GM23338 (cell line): ENCODE measurements at places on chromosomes 4 and X. TPM values are rescaled to one million over a fixed set of nuclear protein-coding genes. Genes with fewer than 3 reads are reported as not detected.

- no peaks in the 10 kb centered on the region for H3K36me3 ChIP-seq
- H3K27me3 ChIP-seq: no peaks in the 10 kb centered on the region
- H3K27ac ChIP-seq: no peak overlapping the region
These were observed 2045.3 kb downstream of the ARAP2 start for GRCh38 chr4:34198966-34199365.

- H3K4me1 ChIP-seq: no peaks in the 10 kb centered on the region
- no peaks in the 10 kb centered on the region for H3K36me3 ChIP-seq
- H3K27me3 ChIP-seq: no peaks in the 10 kb centered on the region
- no peak overlapping the region for H3K4me3 ChIP-seq
- peak; percentile 3 for DNase-seq
These were observed 1478.9 kb downstream of the RPA4 start for GRCh38 chrX:98362630-98363029.

DNA sequence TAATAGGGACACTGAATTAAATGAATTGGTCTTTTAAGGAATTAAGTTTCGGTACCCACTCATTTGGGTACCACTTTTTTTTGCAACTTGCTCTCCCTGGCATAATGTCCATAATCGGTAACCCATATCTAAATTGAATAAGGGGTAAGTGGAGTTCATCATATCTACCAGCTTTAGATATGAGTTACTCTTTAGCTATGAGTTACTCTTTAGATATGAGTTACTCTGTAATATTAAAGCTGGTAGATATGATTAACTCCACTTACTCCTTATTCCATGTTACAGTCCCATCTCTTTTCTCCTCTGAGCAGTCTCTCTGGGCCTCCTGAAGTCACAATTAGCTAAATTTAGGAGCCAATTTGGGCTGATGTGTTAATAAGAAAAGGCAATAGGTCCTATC, 85.7 kb downstream of the TEX13C start:
- no peaks in the 10 kb centered on the region for H3K27me3 ChIP-seq
- no peak overlapping the region for H3K27ac ChIP-seq
- no peak overlapping the region for H3K4me3 ChIP-seq
- no peaks in the 10 kb centered on the region for H3K36me3 ChIP-seq

- H3K4me3 ChIP-seq: no peak overlapping the region
- H3K27ac ChIP-seq: no peak overlapping the region
- DNase-seq: no peak
- H3K27me3 ChIP-seq: no peaks in the 10 kb centered on the region
- H3K36me3 ChIP-seq: no peaks in the 10 kb centered on the region
- no peaks in the 10 kb centered on the region for H3K4me1 ChIP-seq
These were observed 490.9 kb upstream of the INTU start for GRCh38 chr4:127141856-127142255.

- peak within 1 kb of the TSS; percentile 79 for H3K4me3 ChIP-seq
- no peak within 1 kb of the TSS for H3K27ac ChIP-seq
- H3K27me3 ChIP-seq: peaks cover 59% of the 10 kb centered on the region
- peak; percentile 56 for DNase-seq
These were observed at the start of gene NPNT for GRCh38 chr4:105894660-105895582. Gene NPNT, plus strand, starts transcription at chr4:105895471. Its CDS starts 182 bp downstream, at chr4:105895653.

DNA sequence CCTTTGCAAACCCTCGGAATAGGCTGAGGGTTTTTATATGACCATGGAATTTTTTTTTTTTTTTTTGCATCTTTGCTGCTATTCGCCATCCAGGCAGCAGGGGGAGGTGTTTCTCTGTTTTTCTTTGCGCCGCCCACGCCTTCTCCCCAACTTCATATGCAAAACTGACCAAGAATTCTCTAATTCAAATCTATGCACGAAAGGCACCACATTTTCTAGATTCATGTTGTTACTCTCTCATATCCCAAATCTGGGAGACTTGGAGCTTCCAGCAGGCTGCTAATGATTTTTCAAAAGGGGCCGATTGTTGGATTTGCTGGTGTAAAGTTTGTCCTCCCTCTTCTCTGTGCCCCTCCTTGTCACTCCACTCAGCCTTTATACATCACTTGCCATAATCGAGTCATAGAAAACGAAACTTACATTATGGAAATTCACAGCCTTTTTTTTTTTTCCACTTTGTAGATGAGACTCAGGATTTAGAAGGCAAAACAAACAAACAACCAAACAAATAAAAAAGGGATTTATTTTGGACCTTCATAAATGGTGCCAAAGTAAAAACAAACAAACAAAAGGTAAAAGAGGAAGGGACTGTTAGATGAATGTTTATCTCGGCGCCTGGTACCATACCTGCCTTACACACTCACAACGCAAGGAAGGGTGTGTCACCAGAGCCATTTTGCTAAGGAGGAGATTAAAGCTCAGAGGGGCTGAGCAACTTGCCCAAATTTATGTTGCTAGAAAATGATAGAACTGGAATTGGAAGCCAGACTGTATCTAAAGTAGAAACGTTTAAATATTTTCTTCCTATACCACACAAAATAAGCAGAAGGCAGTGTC, 29.3 kb upstream of the BOD1L1 start:
- H3K27ac ChIP-seq: no peak overlapping the region
- H3K36me3 ChIP-seq: no peaks in the 10 kb centered on the region
- peak overlapping the region; percentile 47 for H3K4me3 ChIP-seq
- peak; percentile 63 for DNase-seq
- H3K27me3 ChIP-seq: no peaks in the 10 kb centered on the region

- no peaks in the 10 kb centered on the region for H3K27me3 ChIP-seq
- no peaks in the 10 kb centered on the region; the same call in 1 of the 2 replicates for H3K4me1 ChIP-seq
- DNase-seq: no peak
- no peak overlapping the region for H3K27ac ChIP-seq
- no peak overlapping the region for H3K4me3 ChIP-seq
- H3K36me3 ChIP-seq: no peaks in the 10 kb centered on the region
These were observed 22.9 kb downstream of the PAGE2 start for GRCh38 chrX:55111578-55112254.

DNA sequence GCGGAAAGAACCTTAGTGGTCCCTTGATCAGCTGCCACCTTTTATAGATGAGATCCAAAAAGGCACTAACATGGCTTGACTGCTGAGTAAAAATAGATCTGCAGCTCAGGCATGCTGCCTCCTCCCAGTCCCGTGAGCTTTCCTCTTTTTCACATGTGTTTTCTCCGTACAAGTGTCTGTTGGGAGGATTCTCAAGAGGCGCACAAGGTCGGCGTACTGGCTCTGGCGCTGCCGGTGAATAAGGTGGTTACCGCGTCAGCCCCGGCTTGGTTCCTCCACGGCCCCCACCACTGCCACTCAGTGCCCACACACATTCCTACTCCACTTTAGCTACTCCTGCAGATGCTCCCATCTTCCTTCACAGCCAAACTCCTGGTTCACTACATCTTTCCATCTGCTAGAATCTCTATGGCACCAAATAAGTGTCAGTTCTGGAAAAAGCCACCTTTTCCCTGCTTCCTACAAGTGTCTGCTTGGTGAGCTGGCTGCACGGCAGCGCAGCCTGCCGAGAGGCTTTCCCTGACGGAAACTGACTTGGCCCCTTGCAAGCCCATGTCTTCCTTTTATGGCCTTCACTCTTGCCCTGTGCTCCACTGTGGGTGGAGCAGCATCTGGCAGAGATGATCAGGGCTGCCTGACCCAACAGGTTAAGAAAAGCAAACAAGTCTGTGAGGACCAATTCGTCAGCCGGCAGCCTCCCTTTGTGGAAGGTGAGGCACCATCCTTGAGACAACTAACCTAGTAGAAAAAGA, 99.8 kb downstream of the KLHL8 start:
- H3K27me3 ChIP-seq: no peaks in the 10 kb centered on the region
- DNase-seq: no peak
- H3K4me1 ChIP-seq: peaks cover 16% of the 10 kb centered on the region
- H3K4me3 ChIP-seq: no peak overlapping the region
- no peak overlapping the region for H3K27ac ChIP-seq
- H3K36me3 ChIP-seq: peaks cover 18% of the 10 kb centered on the region; the same call in 1 of the 2 replicates

DNA sequence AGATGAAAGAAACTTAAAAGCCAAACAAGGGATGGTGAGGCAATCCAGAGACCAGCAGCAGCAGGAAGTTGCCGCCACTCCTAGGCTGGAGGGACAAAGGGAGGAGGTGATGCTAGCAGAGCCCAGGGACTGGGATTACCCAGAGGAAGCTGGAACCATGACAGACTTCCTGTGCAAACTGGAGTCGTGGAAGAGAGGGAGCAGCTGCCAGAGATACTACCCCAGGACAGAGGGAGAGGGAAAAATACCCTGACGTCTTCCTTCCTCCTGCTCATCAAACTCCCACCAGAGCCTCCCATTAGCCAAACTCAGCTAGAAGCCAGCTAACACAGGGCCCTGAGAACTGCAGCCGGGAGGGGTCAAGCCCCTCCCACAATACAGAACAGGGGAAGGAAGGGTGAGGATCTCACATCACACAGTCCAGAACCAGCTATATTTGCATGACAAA, 101.2 kb upstream of the KLF3 start:
- H3K27me3 ChIP-seq: no peaks in the 10 kb centered on the region
- H3K4me1 ChIP-seq: no peaks in the 10 kb centered on the region; the same call in 1 of the 2 replicates
- H3K27ac ChIP-seq: no peak overlapping the region
- no peak overlapping the region for H3K4me3 ChIP-seq

- peaks cover 50% of the 10 kb centered on the region for H3K27me3 ChIP-seq
- peak; percentile 91 for DNase-seq
- peak overlapping the region; percentile 78 for H3K4me3 ChIP-seq
- H3K36me3 ChIP-seq: no peaks in the 10 kb centered on the region
- no peak overlapping the region for H3K27ac ChIP-seq
These were observed 405 bp upstream of the HS3ST1 start for GRCh38 chr4:11428899-11429698.

DNA sequence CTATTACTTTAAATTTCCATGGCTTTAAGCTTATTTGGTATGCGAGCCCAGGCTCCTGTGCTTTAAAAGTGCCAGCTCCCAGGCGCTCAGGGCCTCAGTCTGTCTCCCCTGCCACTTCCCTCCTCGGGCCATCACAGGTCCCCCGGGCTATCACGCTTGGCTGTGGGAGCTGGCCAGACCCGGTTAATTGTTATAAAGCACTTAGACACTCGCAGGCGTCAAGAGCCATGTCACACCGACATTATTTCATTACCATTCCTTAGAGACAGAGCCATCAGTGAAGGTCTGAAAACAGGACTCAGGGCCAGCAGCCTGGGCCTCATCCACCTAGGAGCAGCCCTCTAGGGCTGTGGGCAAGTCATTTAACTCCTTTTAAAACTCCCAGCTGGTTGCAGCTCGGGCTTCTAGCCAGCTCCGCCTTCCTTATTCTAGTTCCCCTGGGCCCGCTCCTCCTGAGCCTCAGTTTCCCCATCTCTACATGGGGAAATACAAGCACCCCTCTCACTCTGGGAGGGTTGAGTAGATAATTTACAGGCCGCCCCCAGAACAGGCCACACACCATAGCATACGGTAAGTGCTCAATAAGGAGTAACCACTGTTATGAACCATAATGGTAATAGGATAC, 99.0 kb downstream of the HMX1 start:
- no peak overlapping the region for H3K4me3 ChIP-seq
- H3K27me3 ChIP-seq: no peaks in the 10 kb centered on the region
- H3K36me3 ChIP-seq: no peaks in the 10 kb centered on the region
- no peaks in the 10 kb centered on the region for H3K4me1 ChIP-seq
- DNase-seq: no peak

DNA sequence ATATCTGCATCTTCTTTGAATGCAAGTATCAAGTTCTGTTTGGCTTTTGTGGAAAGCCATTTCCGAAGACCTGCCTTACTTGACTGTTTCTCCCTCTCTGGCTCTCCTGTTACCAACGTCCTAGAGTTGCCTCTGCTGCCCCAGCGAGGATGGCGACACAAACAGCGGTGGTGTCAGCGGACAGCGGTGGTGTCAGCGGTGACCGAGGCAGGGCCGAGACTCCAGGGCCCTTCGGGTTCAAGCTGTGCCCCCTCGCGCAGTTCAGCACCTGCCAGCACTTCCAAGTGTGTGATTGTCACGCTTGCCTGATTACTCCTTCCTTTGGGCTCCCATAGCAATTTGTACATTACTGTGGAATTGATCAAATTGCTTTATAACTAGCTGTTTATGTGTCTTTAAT, 336.9 kb upstream of the FAT1 start:
- no peak for DNase-seq
- H3K27me3 ChIP-seq: no peaks in the 10 kb centered on the region
- no peaks in the 10 kb centered on the region for H3K36me3 ChIP-seq

DNA sequence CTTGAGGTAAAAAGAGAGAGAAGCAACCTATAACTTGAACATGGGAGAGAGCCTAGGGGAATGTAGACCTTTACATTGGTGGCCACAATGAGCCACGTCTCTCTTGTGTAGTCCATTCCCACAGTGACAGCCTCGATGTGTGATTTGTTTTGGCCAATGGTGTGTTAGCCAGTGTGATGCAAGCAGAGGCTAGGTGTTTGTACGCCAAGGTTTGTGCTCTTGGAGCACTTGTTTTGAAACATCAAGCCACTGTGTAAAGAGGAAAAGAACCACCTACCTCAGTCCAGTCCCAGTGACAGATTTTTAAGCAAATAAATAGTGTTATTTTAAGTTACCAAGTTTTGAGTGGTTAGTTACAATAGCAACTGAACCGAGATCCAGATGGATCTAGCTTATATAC, 23.9 kb upstream of the TMEM192 start:
- H3K36me3 ChIP-seq: no peaks in the 10 kb centered on the region
- no peaks in the 10 kb centered on the region for H3K27me3 ChIP-seq
- no peaks in the 10 kb centered on the region for H3K4me1 ChIP-seq

- DNase-seq: no peak
- no peak overlapping the region for H3K27ac ChIP-seq
- H3K4me1 ChIP-seq: peaks cover 22% of the 10 kb centered on the region
- peak overlapping the region; percentile 86 for H3K4me3 ChIP-seq
These were observed 918 bp downstream of the HAUS3 start for GRCh38 chr4:2241003-2241402.

DNA sequence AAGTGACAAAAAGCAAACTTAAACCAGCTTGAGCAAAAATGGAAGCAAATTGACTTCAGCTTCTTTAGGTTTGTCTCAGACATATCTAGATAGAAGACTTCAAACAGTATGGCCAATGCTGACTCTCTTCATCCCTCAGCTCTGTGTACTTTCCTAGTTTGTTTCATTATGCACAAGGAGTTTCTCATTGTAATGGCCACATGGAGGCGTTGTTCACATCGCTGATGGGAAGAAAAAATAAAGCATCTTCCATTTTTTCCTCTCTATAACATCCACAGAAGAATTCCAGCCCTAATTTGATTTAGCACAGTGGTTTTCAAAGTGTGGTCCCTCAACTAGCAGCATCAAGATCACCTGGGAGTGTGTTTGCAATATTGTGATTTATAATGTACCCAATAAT, 397.5 kb upstream of the PRKX start:
- H3K27me3 ChIP-seq: no peaks in the 10 kb centered on the region
- no peak overlapping the region for H3K27ac ChIP-seq
- H3K36me3 ChIP-seq: no peaks in the 10 kb centered on the region
- 0 out of 2 replicates have a peak, but pooled peaks cover 2% of the 10 kb centered on the region for H3K4me1 ChIP-seq
- no peak overlapping the region for H3K4me3 ChIP-seq

GRCh38 chr4:14218641-14219040, 591.1 kb upstream of the BOD1L1 start:
- no peaks in the 10 kb centered on the region; the same call in 1 of the 2 replicates for H3K36me3 ChIP-seq
- no peaks in the 10 kb centered on the region for H3K4me1 ChIP-seq

- peak overlapping the region; percentile 20 for H3K4me3 ChIP-seq
- peak overlapping the region; percentile 91 for H3K27ac ChIP-seq
- H3K27me3 ChIP-seq: no peaks in the 10 kb centered on the region
- DNase-seq: no peak
- peaks cover 82% of the 10 kb centered on the region for H3K4me1 ChIP-seq
These were observed 18.3 kb downstream of the GAB1 start for GRCh38 chr4:143354990-143355389.

Gene PAGE4
- not detected in 2 replicates for total RNA-seq

Gene SLC25A4
- total RNA-seq: 43.3 and 43.6 TPM in 2 replicates

Gene PAGE2B
- total RNA-seq: not detected in 2 replicates

Gene JCHAIN
- total RNA-seq: not detected in 2 replicates

Gene DSPP
- not detected in 2 replicates for total RNA-seq

Gene SASH3
- not detected in 2 replicates for total RNA-seq

Gene CCDC110
- total RNA-seq: 0.97 and 5.4 TPM in 2 replicates

Gene CSAG3
- total RNA-seq: not detected in 2 replicates

Gene ARL9
- total RNA-seq: not detected in 2 replicates

Gene MSANTD1
- total RNA-seq: 1.0 and 1.2 TPM in 2 replicates

Gene CT47B1
- not detected in 2 replicates for total RNA-seq

Gene ARMCX4
- 12.9 and 13.3 TPM in 2 replicates for total RNA-seq

Gene MBNL3
- 2.4 and 3.0 TPM in 2 replicates for total RNA-seq
